ENCODE measurements at places on chromosomes 3 and 15. TPM values are rescaled to one million over a fixed set of nuclear protein-coding genes. Genes with fewer than 3 reads are reported as not detected.

The PLA2G4D gene
- total RNA-seq = 0.34 TPM

The GXYLT2 gene
- total RNA-seq = 5.6 TPM

The IGF1R gene
- total RNA-seq = 16.3 TPM

The ATP2B2 gene
- total RNA-seq = not detected

The RCCD1 gene
- 38.5 TPM for total RNA-seq
